ENCODE measurements at places on chromosomes 13 and 19.
A peak's percentile ranks its signal among the peaks of the same experiment; 100 is the strongest.

DNA sequence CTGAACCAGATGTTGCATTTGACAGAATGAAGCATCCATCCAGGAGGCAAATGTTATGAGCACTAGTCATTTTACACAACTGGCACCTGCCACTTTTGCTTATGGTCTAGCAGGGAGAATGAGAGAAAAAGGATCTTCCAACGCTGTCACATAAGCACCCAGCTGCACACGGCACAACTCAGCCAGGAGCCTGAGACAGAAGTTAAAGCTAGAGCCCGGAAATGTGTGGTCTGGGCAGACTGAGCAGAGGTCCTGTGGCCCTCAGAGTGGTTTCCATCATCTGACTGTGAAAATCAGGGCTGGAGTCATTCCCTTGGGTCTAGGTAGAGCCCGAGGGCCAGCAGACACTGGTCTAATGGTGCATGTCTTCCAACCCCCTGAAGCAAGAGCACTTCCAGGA is 78.4 kb upstream of the XPO4 start:
- no peak for DNase-seq

GRCh38 chr19:16856091-16856490 is 26.9 kb downstream of the SIN3B start:
- DNase-seq, result no peak

GRCh38 chr13:73715911-73716510 is 418.2 kb downstream of the KLF12 start:
- DNase-seq, result no peak

DNA sequence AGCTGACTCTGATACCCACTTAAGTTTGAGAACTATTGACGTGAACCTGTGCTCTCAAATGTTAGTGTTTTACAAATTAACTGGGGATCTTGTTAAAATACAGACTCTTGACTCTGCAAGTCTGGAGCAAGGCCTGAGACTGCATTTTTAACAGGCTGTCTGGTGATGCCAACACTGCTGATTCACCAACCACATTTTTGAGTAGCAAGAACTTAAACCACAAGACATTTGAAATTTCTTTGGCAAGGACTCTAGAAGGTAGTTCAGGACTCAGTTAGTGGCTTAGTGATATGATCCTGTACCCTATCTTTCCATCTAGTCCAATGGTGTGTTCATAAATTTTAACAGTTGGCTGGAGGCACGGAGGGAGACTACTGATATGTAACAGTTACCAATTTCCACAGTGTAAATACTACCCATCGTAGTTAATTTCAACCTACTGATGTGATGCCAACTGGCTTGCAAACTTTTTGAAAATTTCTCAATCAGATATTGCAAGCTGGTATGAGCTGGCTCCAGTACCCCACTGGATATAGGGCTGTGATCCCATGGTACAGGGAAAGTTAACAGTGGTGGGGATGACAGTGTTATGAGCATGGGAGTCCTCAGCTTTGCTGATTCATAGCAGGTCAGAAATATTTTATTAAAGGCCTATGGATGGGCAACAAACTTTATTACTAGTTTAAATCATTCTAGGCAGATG is 255.1 kb downstream of the TBC1D4 start:
- DNase-seq, result no peak

DNA sequence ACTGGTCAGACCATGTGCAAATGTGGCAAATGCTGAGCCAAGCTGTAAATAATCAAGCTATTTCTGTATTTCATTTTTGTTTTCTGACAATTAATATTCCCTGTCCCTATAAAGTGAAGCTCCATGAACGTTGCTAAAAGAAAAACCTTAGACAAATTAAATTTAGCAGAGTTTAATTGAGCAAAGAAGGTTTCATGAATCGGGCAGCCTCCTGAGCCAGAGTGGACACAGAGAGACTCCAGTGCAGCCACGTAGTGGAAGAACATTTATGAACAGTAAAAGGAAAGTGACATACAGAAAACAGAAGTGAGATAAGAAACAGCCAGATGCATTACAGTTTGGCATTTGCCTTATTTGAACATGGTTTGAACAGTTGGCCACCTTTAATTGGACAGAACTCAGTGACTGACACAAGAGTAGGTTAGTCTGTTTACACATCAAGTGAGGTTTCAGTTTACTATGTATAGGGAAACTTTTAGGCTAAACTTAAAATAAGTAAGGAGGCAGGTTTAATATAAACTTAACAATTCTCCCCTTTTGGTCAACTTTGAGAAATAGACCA is 69.7 kb downstream of the UFM1 start:
- DNase-seq, result no peak

DNA sequence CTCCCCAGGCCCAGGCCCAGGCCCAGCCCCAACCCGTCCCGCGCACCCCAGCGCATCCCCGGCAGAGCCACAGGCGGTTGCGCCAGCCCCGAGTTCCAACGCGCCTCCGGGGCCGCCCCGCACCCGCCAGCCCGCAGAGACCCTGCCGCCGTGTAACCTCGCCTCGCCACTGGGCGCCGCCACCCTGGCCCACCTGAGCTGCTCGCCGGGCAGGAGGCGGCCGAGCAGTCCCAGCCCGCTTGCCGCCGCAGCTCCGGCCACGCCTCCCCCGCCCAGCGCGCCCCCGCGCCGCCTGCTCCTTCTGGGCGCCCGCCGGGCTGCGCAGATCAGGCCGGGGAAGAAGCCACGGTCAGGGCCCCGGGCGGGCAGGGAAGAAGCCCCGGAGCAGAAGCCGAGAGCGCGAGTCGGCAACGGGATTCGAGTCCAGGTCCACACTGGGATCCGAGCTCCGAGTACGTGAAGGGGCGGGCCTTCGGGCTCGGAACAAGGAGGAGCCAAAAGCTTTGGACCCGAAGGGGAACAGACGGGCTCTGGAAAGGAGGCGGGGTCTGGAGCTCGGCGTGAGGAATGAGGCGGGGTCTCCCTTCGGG is at the start of gene MBOAT7:
TSS of gene MBOAT7 (minus strand) at position 436 of the 590 bp plus-strand sequence. CDS start 1,072 bp downstream, outside the sequence.
- DNase-seq, result no peak

DNA sequence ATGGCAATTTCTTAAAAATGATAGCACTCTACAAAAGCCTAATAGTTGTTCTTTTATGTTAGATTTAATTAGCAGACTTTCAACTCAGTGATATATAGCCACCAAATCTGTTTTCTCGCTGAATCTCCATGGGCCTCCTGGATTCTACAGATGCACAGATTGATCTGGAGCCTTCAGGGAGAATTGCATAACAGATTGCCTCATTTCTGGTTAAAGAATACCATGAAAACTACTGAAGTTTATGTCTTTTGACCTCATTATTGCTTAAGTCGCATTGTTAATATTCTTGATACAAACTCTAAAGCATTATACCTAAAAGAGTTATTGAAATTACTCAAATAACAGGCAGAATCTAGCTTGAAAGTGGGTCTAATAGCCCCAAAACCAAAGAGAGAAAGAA is 53.7 kb upstream of the PRR20A start:
- DNase-seq, result no peak

DNA sequence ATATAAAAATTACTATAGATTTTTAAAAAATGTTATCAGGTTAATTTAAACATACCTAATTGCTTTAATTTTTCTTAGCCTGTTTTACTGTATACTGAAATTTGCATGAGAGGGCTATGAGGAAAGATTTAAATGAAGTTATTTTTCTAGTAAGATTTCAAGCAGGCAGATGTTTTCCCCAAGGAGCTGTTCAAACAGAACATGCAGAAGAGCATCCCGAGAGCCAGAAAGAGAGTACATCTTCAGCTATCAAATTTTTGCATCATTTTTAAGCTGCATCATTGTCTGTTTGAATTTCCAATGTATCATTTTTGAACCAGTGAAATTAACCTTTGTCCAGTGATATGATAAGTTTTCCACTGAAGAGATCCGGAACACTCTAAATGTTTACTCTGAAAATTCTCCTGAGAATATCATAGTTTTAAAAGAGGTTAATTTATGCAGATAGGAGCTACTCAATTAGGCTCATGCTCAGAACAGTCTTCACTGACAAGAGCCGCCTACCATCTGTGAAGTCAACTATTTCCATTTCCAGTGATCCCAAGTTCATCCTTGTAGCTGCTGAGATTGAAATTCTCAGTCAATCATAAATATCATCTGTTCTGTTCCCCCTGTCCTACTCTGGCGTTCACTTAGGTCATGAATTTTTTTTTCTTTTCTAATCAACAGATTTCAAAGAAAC is 467.7 kb upstream of the NBEA start:
- no peak for DNase-seq

DNA sequence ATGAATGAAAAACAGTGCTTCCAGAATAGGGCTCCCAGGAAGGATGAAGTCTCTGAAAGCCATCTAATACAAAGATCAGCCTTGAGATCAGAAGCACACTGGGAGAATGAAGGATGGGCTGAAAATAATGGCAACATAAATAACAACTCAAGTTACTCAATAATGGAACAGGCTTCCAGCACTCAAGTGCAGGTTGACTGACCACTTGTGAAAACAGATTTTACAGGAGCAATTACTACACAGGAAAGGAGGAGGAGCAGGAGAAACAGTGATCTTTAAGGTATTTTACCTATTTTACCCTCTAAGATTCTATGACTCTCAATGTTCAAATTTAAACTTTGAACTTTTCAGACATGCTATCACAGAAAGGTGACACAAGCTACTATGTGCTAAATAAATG is 106.0 kb downstream of the USP12 start:
- no peak for DNase-seq

DNA sequence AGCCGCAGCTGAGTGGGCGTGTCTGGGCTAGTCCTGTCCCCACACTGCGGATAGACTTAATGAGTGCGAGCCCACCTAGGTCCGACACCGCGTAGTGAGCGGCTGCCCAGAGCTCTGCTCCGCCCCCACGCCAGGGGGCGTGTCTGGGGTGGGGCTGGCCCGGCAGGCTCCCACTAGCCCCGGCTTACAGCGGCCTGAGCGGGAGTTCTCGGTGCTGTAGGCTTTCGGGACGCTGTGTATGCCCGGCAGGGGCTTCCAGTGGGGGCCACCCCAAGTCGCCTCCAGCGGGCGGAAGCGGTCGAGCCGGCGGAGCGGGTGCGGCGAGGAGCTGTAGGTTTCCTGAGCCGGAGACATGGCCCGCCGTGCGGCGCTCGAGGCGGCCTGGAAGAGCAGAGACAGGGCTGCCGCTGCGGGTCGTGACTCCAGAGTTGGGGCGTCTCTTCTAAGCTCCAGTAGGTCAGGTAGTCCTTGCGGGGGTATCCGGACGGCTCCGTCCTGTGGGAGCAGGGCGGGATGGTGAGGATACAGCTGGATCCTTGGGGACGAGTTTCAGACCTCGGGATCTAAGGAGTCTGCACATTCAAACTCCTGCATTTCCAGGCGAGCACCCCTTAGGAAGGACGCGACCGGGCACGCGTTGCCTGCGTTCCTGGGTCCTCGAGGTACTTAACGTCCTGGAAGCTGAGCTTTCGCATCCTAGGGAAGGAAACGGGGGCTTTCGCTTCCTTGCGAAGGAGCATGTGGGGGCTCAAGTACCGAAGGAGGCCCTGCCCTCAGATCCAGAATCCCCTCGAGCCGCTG is 1.2 kb downstream of the CGB7 start:
- peak; percentile 46 for DNase-seq

DNA sequence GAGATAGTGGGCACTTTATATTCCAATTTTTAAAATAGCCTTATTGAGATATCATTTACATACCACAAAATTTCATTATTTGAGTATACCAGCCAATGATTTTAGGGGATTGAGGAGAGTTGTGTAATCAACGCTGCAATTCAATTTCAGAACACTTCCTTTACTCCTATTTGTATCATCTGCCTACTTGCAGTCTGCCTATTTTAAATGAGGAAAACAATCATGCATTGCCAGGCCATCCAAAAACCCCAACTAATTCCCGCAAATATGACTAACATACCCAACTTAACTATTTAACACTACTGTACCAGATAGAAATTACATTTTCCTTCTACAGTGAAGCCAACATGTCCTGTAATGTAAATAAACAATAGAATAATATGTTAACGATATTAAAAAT is 26.7 kb downstream of the CAB39L start:
- no peak for DNase-seq
